ENCODE measurements at places on chromosomes 16 and 17.

DNA sequence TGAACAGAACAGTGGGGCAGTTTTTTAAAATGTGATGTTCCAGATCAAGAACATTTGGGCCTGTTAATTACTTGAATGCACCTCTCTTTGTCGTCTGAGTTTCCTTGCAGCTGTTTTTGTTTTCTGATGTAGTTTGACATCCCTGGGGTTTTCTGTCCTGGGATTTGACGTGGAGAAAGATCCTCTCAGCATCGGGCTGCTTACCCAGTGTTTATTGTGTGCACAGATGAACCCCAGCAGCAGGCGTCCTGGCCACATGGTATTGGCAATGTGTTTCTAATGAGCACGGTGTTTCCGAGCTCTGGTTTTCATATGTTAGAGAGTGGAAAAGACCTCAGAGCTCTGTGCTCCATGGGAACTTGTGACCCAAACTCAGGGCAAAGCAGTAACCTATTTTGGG lies 191.1 kb upstream of the IRX3 start:
- no peak for DNase-seq

DNA sequence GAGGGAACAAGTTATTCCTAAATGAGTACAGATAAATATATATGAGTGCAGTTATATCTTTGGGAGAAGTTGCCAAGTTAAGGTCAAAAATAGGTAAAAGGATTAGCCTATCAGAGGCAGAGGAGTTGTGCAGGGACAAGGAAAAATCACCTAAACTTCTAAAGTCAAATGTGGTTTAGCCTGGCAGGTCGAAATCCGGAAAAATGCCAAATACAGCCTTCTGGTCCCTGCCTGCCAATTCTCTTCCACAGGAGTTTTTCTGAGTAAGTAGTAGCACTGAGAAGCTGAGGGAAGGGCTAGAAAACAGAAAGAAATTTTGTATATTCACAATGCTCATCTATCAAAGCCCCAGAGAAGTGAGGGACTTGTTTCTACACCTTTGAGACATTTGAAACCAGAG lies 17.6 kb upstream of the CES5A start:
- DNase-seq = no peak

DNA sequence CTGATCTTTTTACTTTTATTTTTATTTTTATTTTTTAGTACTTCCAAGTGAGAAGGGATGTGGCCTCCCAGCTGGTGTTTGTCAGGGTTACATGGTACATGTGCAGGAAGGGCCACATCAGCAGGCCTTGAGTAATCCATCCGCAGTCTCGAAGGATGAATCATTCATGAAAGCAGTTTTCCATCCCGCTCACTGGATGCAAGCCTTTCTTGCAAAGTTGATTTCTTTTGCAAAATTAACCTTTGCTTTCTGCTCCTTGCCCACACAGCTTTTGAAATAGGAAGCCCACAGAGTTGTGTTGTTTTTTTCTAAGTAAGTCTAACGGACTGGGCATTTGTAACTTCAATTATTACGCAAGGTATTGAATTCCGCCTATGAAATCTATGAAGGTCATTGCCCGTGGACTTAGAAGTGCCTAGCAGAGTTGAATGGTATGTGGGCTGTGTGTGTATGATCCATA lies 157.4 kb downstream of the PRKCA start:
- DNase-seq = no peak

DNA sequence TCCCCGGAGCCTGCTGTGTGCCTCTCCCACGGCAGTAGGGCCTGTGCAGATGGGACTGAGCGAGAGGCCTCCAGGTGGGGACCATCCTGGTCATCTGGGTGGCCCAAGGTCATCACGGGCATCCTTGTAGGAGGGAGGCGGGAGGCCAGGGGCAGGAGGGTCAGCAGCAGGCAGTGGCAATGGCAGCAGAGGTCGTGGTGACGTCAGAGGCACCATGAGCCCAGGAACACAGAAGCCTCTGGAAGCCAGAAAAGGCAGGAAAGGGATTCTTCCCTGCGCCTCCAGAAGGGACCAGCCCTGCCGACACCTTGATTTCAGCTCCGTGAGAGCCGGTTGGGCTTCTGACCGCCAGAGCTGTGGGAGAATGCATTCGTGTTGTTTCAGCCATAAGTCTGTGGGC lies 190.3 kb downstream of the BANP start:
- DNase-seq = no peak

DNA sequence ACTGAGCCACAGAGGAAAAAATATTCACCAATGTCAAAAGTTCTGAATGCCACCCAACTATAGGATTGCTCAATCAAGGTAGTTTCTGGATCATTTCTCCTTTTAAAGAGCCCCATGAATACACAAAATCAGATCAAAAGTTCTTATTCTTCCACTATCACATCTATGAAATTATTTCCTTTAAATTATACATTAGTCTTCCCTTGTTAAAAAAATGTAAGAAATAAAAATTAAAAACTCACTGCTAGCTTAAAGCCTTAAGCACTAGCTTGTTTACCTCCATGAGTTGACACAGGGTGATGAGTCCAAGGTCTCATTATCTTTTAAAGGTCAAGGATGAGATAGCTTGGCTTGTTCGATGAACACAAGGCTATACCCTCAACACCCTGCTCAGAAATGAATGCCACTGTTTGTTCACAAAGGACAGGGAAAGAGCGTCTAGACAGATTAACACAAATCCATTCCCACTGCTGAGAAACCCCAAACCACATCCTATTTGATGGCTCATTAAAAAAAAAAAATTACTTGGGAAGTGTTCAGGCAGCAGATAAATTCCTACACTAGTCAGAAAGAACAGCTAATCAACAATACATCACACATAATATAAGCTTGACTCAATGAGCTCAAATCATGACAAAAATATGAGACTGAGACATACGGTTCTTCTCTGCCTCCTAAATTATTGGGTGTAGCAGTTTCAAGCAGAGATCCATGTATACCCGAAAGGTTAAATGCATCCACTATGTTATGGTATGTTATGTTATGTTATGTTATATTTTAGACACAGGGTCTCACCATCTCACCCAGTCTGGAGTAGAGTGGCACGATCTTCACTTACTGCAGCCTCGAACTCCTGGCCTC lies 118.9 kb downstream of the PARN start:
- no peak for DNase-seq

DNA sequence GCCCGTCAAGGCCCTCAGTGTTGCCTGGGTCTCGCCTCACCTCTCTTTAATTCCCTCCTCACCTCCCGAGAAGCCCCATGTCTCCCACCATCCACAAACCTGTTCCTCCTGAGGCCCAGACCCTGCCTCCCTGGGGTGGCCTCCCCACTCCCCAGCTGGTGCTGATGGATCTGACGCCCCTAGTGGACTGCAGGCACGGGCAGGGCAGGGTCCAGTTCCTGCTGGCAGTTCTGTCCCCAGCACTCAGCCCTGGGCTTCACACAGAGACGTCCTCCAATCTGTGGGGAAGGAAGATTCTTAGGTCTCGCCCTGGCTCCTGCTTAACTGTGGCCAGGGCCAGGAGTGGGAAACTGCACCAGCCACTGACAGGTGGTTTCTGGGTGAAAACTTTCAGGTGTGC lies 108.8 kb downstream of the AMFR start:
- DNase-seq = no peak

DNA sequence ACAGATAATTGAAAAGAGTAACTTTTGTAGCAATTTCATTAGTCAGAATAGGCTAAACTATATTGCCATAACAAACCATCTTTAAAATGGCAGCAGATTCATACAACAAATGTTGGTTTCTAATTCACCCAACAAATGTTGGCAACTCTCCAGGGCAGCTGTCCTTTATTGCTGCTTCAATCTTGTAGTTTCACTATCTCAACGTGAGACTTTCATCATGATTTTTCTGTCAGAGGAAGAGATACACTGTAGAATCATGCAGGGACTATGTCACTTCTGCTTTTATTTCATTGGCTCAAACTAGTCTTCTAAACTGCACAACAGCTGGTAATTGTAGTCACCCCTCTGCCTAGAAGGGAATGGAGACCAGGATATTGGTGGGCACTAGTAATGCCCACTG lies 174.2 kb downstream of the TANC2 start:
- DNase-seq = no peak

DNA sequence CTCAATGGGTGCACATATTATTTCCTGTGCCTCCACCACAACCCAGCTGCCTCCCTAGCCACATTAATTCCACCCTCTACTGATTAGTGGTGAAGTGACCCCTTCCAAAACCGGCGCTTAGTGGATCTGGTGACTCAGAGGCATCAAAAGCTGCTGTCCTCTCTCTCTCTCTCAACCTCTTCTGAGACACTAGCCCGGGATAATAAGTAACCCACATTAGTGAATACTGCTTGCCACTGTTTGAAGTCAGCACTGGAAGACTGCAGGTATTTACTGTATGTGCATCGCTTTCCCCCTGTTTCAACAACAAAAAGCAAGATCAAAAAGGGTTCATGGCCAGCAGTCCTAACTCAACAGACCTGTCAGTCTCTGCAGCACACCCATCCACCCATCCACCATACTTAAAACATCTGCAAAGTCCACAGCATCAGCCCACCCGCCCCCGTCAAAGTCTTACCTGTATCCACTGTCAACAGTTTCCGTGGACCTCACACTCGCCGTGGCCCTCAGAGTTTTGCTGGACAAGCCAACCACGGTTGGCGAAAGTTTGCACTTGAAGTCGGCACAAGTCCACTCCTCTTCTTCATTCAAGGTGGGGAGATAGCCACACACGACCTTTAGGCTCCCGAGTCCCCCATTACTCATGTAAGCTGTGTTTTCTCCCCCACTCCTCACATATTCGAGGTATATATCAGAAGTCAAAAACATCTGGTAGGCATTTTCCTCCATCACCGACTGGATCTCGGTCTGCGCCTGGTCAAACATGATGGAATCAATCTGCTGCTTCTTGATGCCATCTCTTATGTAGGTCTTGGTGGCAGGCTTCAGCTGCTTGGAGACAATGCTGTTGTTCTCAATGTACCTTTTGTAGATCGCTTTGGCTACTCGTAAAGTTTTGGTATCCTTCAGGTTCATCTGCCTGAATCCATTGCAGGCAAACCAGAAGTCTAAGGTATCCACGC lies 3.8 kb downstream of the AXIN2 start:
- DNase-seq = no peak

GRCh38 chr16:57993438-57993837 lies 7.0 kb downstream of the ZNF319 start:
- no peak for DNase-seq

- no peak for DNase-seq
Measured at GRCh38 chr17:34899643-34900291, 61.5 kb downstream of the CCT6B start.

- DNase-seq = no peak
Measured at GRCh38 chr17:7988750-7989178, 13.7 kb upstream of the GUCY2D start.

GRCh38 chr17:75371981-75372380 lies 33.5 kb downstream of the GRB2 start:
- no peak for DNase-seq

- DNase-seq = no peak
Measured at GRCh38 chr17:1362964-1363363, 37.1 kb downstream of the YWHAE start.

GRCh38 chr17:11391134-11391533 lies 150.1 kb downstream of the SHISA6 start:
- no peak for DNase-seq

DNA sequence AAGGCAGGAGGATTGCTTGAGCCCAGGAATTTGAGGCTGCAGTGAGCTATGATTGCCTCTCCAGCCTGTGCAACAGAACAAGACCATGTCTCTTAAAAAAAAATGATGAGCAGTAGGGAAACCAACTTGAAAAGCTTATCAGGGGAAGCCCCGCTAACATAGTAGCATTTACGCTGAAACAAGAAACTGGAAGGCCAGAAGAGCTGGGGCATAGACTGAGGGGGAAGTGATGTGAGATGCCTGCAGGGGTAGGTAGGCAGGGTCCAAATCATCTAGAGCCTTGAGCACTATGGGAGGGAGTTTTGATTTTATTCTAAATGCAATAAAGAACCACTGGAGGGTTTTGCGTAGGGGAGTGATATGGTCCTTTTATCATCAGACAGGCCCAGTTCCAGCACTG lies 139.3 kb downstream of the CYB561 start:
- no peak for DNase-seq

GRCh38 chr17:63635787-63636186 lies 13.6 kb downstream of the MAP3K3 start:
- DNase-seq = no peak

GRCh38 chr17:76134911-76135809 lies 5.9 kb downstream of the FOXJ1 start:
- DNase-seq = no peak

GRCh38 chr16:22091721-22092120 lies 620 bp upstream of the VWA3A start:
- DNase-seq = no peak

DNA sequence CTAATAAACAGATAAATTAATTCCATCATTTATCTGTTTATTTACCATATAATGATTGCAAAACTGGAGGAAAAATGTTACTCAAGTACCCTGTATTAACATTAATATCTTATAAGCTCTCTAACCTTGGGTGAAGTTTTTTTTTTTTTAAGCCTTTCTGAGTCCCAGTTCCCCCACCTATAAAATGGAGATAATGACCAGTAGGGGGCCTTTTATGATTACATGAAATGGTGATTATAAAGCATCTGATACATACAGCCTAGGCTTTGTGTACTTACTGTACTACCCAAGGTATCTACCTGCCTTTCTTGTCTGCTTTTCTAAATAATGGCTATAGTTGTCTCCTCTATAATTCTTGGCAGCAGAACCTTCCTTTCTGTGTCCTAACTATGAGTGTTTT lies 22.6 kb downstream of the LRRC36 start:
- DNase-seq = no peak

DNA sequence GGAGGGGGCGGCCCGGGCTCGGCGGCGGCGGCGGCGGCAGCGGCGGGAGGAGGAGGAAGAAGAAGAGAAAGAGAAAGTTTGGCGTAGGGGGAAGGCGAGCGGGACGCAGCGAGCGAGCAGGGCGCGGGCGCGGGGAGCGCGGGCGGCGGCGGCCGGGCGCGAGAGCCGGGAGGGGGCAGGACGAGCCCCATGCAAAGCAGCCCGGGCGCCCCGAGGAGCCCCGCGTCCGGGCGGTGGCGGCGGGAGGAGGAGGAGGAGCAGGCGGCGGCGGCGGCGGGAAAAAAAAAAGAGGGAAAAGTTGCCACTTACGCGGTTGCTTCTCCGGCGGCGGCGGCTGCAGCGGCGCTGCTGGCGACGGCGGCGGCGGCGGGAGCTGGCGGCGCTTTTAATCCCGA lies 10.3 kb upstream of the ZFHX3 start:
- no peak for DNase-seq

- no peak for DNase-seq
Measured at GRCh38 chr16:86663685-86664521, 85.6 kb downstream of the FOXL1 start.

DNA sequence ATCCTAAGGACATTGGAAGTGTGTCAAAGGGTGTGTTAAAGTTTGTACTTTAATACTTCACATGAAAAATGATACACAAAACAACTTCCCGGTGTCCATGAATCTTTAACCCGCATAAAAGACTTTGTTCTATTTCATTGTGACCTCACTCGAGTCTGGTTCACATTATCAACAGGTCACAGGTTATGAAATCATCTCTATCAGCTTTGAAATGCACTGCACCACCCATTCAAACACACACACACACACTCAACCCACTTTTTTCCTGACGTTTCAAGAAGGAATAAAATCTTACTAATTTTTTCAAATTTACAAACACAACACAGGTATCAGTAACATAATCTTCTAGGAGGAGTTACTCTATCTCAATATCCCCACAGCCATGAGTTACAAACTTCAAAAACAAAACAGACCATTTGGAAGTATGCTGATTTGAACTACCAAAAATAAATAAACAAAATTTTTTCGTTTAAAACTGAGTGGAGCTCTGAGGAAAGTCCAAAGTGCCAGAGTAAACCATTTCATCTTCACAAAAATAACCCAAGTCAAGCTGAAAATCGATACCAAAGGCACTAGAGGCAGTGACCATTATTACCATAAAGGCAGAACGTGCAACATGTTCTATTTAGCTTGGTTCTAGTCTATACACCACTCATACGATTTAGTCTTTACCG lies 2.7 kb downstream of the ACOX1 start:
- no peak for DNase-seq
